Psoas muscle (tissue), 8 donors: ENCODE measurements at places on chromosomes 16 and 17.

DNA sequence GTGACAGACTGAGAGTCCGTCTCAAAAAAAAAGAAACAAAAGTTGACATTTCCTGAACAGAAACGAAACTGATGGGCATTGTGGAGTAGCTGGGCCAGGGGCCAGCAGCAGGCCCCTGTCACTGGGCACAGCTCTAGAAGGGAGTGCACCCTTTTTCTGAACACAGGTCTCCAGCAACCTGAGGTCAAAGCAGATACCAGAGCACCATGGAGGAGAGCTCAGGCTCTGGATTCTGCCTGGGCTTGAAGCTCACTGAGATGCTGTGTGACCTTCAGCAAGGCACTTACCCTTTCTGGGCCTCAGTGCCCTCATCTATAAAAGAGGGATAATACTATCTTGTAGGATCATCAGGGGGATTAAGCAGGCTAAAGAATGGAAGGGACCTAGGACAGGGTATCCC, 5.0 kb downstream of the SBK1 start:
- H3K27ac ChIP-seq = no peak overlapping the region
- no peaks in the 10 kb centered on the region for H3K36me3 ChIP-seq
- peaks cover 19% of the 10 kb centered on the region for H3K4me1 ChIP-seq
- no peak for DNase-seq
- H3K27me3 ChIP-seq = no peaks in the 10 kb centered on the region

GRCh38 chr17:1241929-1242328, 28.3 kb upstream of the BHLHA9 start:
- H3K27me3 ChIP-seq = peaks cover 11% of the 10 kb centered on the region
- no peak overlapping the region for H3K27ac ChIP-seq
- no peak overlapping the region for H3K4me3 ChIP-seq
- DNase-seq = peak; percentile 51

DNA sequence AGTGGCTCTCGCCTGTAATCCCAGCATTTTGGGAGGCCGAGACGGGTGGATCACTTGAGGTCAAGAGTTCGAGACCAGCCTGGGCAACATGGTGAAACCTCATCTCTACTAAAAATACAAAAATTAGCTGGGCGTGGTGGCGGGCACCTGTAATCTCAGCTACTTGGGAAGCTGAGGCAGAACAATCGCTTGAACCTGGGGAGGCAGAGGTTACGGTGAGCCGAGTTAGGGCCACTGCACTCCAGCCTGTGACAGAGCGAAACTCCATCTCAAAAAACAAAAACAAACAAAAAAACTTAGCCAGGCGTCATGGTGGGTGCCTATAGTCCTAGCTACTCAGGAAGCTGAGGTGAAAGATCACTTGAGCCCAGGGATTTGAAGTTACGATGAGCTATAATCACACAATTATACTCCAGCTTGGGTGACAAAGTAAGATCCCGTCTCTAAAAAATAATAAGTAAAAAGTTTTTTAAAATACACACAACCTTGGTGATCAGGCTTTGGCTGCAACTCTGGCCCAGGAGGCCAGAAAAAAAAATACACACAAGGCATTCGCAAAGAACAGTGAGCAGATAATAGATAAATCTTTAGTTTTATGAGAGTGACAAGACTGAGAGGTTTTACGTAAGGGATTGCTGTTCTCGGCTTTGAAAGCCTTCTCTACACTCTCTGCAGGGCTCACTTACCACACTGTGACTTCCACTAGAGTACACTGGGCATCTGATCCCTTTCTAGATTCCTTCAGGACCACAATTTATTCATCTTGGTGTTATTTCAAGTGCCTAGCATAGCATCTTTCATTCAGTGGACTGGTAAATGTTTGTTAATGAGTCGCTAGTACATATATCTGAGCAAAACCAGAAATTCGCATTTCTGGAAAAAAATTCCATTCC, 5.9 kb downstream of the GSPT1 start:
- H3K4me1 ChIP-seq = peaks cover 50% of the 10 kb centered on the region
- no peaks in the 10 kb centered on the region for H3K36me3 ChIP-seq
- H3K27ac ChIP-seq = peak overlapping the region; percentile 44
- DNase-seq = no peak

GRCh38 chr17:44223541-44224071, 4.1 kb upstream of the UBTF start:
- H3K27ac ChIP-seq = peak overlapping the region; percentile 98
- DNase-seq = peak; percentile 35
- no peaks in the 10 kb centered on the region for H3K27me3 ChIP-seq
- H3K36me3 ChIP-seq = no peaks in the 10 kb centered on the region
- peak overlapping the region; percentile 85 for H3K4me3 ChIP-seq

DNA sequence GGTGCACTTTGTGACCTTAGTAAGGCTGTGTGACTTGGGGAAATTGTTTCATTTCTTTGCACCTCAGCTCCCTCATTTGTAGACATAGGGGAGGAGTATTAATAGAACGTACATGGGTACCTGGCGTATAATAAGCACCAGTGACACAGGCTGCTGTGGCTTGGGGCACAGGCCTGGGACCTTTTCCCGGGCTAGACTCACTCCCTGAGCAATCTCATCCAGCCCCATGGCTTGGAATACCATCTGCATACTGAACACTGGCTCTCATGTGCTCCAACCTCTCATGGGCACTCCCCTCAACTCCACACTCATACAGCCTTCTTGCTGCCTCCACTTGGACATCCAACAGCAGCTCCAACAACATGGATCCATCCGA, 41.0 kb upstream of the MRPS23 start:
- H3K36me3 ChIP-seq = no peaks in the 10 kb centered on the region
- peak overlapping the region; percentile 97 for H3K27ac ChIP-seq
- no peak overlapping the region for H3K4me3 ChIP-seq
- peaks cover 79% of the 10 kb centered on the region for H3K4me1 ChIP-seq
- H3K27me3 ChIP-seq = no peaks in the 10 kb centered on the region
- peak; percentile 85 for DNase-seq
